ENCODE measurements at places on chromosomes 7 and 10.

- no peak for DNase-seq
Observed at GRCh38 chr7:71615017-71615416, 483.1 kb downstream of the GALNT17 start.

DNA sequence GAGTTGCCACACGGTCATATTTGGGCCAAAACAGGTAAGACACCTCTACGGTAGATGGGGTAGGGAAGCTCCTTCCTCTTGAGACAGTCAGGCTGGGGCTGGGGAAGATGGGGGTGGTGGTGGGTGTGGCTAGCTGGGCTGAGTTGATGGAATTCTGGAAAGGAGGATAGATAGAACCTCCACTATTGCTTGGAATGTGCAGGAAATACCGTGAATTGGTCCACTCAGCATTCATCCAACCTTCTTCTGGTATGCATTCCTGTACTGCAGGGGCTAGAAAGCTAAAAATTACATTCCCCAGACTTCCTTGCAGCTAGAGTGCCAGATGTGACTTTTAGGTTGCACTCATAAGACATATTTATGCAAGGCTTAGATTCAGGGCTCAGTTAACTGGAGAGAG, 24.8 kb downstream of the TLX1 start:
- no peak for DNase-seq

DNA sequence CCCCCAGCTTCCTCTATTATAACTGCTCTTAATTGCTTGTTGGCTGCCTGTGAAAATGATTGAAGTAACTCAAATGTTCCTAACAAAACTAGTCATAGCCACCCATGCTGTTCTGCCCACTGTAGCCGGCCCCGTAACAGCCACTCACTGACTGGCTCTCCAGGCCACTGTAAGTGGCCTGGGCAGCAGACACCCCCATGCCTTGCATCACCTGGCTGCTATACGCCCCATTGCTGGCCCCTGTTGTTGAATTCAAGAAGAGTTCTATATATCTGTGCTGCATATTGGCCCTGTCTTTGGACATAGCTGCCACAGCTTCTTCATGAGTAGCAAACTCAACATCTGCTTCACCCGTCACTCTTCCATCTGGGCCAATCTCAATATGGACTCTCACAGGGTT, 15.1 kb downstream of the FXYD4 start:
- no peak for DNase-seq

- DNase-seq: no peak
Observed at GRCh38 chr7:101890749-101891523, 73.5 kb downstream of the CUX1 start.

GRCh38 chr7:78677391-78677790, 776.1 kb downstream of the MAGI2 start:
- DNase-seq: no peak

DNA sequence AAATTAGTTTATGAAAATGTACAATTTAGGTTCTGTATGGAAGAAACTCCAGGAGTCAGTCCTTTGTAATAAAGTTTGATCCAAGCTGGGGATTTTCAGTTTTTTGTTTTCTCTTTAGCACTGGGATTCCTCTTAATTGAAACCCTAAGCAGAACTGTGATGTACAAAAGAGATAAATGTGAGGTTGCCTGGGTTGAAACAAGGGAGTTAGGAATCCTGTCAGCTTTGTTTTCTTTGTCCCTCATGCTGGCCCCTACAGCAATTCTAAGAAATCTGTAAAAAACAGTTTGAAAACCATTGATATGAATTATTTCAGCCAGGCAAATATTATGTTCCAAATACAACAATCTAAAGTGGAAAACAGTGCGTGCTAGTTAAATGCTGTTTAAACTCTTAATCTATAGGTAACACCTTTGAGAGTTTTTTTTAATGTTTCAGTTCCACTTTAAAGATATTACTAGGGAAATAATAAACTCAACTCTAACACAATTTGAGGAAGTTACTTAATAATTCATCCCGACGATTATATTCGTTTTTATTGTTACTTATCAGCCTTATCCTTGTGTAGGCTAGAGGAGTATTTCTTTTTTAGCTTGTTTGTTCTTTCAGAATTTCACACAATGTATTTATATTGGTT, 65.3 kb downstream of the SGCE start:
- DNase-seq: no peak

- no peak for DNase-seq
Observed at GRCh38 chr7:133748443-133749407, 378.4 kb upstream of the LRGUK start.

GRCh38 chr7:116206141-116206540, 4.2 kb upstream of the TES start:
- no peak for DNase-seq

DNA sequence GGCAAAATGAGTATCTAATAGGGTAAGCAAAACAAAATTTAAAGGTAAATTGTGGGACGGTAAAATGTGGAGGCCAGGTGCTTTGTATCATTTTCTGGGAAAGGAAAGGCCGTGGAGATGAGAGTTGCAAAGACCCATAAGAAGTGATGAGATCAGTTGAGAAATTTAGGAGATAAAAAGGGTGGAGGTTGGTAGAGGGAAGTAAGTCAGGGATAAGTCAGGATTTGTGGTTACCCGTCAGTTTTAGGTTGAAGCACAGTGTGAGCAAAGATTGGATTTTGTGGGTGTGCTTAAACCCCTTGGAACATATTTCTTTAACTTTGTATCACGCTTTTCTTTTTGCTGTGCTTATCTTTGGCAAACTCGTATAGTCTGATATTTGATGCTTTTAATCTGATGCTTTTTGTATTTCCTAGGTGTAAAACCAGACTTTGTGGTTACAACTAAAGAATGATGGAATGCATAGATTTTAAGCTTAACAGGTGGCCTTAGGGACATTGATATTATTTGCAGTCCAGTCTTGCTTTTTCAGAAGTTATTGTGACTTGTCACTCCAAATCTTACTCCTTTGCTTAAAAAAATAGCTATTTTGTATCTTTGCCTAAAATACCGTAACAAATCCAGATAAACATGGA, 1.2 kb downstream of the BTRC start:
- DNase-seq: no peak

- DNase-seq: no peak
Observed at GRCh38 chr7:57362868-57363267, 87.1 kb upstream of the ZNF716 start.

DNA sequence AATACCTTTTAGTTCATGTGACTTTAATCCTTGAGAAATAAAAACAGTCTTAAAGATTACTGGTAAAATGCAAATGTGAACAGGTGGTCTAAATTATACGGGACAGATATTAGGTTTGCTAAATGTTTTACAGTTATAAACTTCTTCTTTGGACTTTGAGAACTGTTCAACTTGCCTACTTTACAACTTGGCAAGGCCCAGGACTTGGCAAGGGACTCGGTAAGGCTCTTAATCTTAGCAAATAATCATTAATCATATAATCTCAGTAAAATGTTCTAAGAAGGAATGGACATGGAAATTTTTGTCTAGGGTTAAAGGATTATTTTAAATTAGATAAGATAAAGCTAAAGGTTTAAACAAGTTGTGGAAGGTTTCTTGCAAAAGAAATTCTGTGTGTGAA, 4.8 kb upstream of the UBE2D4 start:
- DNase-seq: no peak

DNA sequence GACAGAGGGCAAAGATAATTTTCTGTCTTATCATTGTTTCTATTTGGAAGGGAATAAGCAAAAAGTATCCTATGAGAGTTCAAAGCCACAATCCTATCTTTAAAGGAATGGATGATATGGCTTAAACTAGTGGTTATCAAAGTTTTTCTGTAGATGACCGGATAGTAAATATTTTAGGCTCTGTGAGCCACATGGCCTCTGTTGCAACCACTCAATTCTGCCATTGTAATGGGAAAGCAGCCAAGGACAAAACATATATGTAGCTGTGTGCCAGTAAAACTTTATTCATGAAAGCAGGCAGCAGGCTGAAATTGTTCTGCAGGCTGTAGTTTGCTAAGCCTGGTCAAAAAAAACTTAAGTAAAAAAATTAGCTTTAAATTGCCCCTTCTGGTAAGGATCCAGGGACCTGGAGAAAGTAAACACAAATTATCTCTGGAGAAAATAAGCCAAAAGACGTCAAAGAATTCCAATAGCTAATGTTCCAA, 73.3 kb downstream of the THSD7A start:
- DNase-seq: no peak

GRCh38 chr10:86795353-86795752, 38.9 kb downstream of the BMPR1A start:
- no peak for DNase-seq

GRCh38 chr10:130378556-130379400, 242.6 kb downstream of the GLRX3 start:
- no peak for DNase-seq

GRCh38 chr10:123560301-123561140, 105.6 kb upstream of the GPR26 start:
- no peak for DNase-seq

All from stimulated activated CD8-positive, alpha-beta memory T cell treated with anti-CD3 and anti-CD28 coated beads, Interleukin-2, amount 100 ng/mL, for 1 hour (primary cell).